ENCODE measurements at places on chromosomes 1 and 21.

DNA sequence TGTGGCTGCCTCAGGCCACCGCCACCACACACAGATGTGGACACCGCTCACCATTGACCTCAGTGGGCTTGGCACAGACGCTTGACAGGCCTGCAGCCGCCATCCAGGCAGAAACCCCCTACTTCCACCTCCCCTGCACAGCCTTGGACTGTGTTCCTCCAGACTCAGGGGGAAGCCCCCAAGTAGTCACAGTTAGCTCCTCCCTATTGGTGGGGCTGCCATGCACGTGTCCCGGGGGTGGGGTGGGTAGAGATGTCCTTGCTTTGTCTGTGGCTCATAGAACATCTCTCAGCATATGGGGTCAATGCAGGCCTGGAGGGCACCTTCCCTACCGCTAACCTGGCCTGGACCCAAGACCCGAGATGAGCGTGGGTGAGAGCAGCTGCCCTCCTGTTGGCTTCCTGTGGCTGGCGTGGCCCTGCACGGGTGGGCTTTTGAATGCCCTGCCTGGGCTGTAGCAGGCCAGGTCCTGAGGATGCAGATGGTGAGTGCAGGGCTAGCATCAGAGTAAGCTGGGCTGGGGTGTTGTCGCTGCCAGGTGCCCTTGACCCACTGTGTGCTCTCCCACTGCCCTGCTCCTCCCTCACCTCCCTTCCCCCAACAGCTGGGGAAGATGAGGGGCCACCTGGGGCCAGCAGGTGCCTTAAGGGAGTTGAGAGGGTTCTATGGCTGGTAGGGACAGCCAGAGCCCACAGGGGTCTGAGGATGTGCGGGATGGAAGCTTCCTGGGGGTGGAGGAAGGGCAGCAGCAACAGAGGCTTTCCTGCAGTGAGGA is 6.2 kb downstream of the CROCC start:
- no peak for ATAC-seq

DNA sequence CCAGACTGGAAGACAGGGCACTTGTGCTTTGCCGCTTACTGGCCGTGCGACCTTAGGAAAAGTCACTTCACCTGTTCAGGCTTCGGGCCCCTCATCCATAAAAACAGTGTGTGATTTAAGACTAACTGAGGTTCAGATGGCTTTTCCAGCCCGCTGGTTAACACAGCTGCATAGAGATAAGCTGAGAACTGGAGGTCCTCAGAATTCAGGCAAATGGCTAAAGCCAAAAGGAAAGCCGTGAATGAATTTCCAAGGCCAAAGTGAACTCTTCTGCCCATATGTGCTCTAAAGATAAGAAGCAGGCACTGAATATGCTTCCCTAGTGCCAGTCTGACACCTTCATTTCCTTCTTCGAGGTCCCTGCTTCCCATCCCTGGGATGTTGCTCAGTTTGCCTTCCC is 23.5 kb upstream of the SARS1 start:
- no peak for ATAC-seq

DNA sequence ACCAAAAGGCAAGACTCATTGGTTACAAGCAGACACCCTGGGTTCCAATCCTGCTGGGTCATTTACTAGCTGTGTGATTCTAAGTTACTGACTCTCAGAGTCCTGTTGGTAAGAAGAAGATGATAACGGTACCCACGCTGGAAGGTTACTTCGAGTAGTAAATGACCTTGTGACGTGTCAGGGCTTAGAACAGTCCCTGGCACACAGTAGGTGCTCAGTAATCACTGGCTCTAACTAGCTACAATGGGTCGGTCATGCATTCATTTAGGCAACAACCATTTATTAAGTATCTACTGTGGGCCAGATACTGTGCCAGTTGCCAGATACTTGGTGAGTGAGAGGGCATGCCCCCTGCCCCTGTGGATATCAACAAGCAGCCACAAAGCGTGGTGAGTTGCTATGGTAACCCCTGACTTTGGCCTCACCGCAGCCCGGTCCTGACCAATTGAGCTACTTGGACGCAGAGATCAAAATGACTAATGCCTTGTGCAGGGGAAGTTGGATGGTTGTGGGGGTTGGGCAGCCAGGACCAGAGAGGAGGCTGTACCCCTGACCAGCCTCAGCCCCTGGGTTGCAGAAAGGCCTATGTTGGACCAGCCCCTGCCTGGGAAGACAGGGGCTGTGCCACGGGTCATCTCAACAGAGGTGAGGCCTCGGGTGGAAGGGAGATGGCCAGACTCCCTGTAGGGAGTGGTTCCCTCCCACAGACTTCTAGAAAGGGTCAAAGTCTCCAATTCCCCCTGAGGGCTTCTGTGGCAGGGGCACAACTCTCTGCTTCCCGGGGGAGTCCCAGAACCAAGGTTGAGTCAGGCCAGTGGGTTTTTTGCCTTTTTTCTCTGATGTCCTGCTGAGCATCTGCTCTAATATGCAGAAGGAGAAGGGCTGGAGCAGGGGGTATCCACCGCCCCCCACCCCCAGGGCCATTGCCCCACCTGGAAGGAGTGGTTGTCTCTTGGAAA is 16.0 kb downstream of the DHRS3 start:
- ATAC-seq: peak; percentile 78

- ATAC-seq: no peak
These were observed 13.9 kb upstream of the ATF3 start for GRCh38 chr1:212594640-212595039.

- no peak for ATAC-seq
These were observed 40.5 kb downstream of the PLPPR5 start for GRCh38 chr1:98964198-98964597.

- ATAC-seq: peak; percentile 67
These were observed 71.1 kb upstream of the DIRAS3 start for GRCh38 chr1:68121536-68121935.

DNA sequence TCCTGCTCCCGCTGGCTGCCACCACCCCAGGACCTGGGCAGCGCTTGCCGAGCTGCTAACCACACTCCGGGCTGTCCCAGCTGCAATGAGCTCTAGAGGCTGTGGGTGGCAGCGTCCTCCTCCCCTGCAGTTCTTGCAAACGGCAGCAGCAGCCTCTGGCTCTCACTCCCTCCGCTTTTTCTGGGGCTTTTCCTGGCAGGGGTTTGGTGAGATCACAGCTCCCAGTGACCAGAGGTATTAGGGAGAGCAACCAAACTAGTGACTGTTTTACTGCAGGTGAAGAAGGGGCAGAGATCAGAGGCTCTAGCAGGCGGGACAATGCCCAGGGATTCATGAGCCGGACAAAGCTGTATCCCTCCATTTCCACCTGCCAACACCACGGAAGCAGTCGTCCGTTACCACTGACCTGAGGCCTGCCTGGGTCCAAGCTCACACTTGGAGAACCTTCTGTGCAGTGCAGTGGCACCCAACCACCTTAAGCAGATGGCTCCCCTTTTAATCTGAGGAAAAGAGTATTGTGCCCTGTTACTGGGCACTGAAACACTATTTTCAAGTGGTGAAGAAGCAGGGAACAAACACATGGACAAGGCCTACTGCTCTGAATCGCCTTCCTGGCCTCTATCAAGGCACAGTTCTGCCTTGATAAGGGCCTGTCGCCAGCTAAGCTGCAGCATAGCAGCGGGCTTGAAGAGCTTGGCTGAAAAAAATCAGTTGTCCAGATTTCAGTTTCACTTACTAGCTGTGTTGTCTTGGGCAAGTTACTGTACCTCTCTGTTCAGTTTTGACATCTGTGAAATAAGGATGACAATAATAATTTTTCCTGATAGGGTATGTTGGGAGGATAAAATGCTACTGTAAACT is at the start of gene F5:
Gene F5, minus strand, starts transcription at position 87 of the 861 bp plus-strand sequence. CDS start 95 bp downstream, outside the sequence.
- peak; percentile 100 for ATAC-seq

DNA sequence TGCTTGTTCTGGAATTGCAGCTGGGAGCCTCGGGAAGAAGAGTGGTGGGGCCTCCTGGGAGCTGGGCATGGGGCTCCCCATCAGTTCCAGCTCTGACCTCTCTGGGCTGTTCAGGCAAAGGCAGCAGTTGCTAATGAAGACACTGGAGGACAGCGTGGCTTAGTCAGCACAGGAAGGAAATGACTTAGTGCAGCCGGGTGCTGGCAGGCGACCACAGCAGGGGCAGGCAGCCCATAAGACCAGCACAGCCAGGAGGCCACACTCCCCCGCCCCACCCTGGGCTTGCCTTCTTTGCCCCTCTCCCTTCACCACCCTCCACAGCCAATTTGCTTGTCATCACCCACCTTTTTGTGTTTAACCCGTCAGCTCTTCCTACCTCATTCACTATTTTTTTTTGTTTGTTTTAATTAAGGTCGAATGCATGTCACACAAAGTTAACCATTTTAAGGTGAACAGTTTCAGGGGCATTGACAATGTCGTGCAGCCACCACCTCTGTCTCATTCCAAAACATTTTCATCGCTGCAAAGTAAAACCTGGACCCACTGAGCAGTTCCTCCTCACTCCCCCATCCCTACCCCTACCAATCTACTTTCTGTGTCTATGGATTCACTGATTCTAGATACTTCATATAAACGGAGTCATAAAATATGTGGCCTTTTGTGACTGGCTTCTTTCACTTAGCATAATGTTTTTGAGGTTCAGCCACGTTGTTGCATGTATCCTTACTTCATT is 10.9 kb downstream of the OLIG2 start:
- ATAC-seq: peak; percentile 86

- ATAC-seq: no peak
These were observed 407.6 kb upstream of the DEPDC1 start for GRCh38 chr1:68904477-68904876.

DNA sequence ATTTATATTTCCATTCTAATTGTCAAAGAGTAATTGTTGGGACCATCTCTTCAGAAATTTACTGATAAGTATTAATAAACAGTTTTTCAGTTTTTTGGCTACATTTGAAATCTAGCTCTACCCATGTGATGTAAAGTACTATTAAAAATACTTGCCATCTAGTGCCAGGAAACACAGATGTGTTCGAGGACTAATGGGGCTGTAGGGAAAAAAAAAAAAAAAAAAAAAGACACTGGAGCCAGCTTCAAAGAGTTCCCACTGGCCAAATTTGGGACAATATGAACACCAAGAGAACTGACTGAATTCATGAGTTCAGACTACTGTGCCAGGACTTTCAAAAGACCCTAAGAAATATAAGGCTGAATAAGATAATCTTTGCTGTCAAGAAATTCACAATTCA is 65.2 kb upstream of the GFI1 start:
- no peak for ATAC-seq

DNA sequence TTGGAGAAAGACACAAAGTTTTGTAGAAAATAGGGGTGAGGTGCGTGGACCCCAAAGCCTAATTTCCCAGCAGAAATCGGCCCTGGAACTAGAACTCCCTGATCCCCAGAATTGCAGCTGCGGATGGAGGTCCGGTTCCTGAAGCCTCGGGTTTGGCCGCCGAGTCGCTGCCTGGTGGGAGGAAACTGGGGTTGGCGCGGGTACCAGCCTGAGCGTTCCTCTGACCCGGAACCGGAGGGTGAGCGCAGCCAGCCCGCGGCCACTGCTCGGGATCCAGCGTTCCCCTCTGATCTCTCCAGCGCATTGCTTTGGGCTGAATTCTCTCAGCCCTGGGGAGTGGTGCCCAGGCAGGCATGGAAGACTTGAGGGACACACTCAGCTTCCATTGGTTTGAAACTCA is 1.6 kb downstream of the ST6GALNAC5 start:
- ATAC-seq: peak; percentile 15

- no peak for ATAC-seq
These were observed 170.2 kb upstream of the GALNT2 start for GRCh38 chr1:229896861-229897260.

GRCh38 chr1:236247286-236247685 is 34.5 kb downstream of the ERO1B start:
- no peak for ATAC-seq

DNA sequence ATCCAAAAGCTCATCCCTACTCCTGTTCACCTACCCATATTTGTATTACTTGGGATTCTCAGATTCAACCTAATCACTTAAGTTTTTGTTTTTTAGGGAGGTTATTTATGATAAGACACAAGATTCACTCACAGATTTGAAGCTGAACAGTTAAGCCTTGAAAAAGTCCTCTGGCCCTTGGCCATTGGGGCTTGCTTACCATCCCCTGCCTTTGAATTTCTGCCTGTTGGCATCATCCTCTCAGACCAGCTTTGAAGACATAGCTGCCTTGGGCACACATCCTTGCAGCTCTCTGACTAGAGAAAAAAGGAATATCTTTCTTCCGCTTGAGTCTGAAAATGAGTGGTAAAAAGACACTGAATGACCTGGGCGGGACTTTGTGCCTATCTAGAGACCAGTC is 41.8 kb upstream of the RALGPS2 start:
- ATAC-seq: no peak

- ATAC-seq: no peak
These were observed 150.8 kb upstream of the SGIP1 start for GRCh38 chr1:66383168-66383567.

GRCh38 chr1:25131794-25132193 is 100.5 kb downstream of the SYF2 start:
- no peak for ATAC-seq

GRCh38 chr1:204439621-204440375 is 28.2 kb upstream of the PPP1R15B start:
- ATAC-seq: peak; percentile 1

DNA sequence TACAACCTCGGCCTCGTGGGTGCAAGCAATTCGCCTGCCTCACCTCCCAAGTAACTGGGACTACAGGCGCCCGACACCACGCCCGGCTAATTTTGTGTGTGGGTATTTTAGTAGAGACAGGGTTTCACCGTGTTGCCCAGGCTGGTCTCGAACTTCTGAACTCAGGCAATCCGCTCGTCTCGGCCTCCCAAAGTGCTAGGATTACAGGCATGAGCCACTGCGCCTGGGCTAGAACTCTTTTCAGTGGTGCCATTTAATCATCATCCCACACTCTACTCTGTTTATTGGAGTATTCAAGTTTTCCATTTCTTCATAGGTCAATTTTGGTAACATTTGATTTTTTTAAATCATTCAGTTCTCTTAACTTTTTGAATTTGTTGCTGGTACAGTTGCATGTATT is 101.3 kb downstream of the DHRS3 start:
- ATAC-seq: no peak

DNA sequence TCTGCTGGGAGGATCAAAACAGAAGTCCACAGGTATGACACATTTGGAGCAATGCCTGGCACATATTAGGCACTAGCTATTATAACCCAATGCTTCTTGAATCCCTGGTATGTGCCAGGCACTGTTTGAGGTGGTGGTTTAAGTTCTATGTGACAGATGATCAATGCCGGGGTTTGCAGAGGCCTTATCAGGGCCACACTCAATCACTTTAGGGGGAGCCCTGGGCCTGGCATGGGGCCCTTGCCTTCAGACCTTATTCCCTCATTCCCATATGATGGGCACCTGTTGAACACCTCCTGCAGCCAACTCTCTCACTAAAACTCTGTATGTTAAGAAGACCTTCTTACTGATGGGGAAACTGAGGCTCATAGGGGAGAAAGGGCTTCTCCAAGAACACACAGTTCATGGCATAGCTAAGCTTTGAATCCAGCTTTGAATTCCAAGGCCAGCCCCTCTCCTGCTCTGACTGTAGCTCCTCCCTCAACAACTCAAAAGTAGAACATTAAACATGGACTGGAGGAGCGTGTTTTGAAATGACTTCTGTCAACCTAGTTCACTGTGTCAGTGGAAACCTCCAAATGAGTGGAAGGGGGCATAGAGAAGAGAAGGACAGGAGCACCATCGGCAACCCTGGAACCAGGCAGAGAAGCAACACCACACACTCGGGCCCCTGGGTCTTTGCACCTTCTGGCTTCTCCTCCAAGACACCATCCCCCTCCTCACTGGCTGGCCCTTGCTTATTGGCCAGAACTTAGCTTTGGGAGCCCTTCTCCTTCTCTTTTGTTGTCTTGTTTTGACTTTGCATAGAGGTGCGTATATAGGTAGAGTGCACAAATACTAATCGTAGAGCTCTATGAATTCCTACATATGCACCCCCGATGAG is 6.6 kb upstream of the IFFO2 start:
- no peak for ATAC-seq

GRCh38 chr1:156080863-156081179 is 1.4 kb downstream of the MEX3A start:
- peak; percentile 17 for ATAC-seq

All from SK-N-SH treated with all-trans-retinoic acid at 6 μM for 48 hours (cell line).